Placental pericyte (primary cell): ENCODE measurements at places on chromosomes 1 and 21. TPM values are rescaled to one million over a fixed set of nuclear protein-coding genes. Genes with fewer than 3 reads are reported as not detected.

The MRPL24 gene
- total RNA-seq: 20.6 and 37.7 TPM in 2 replicates

The HSF2BP gene
- total RNA-seq: 1.6 and 4.4 TPM in 2 replicates

The PHLDA3 gene
- 71.3 and 72.2 TPM in 2 replicates for total RNA-seq

The SSX2IP gene
- 6.6 and 21.6 TPM in 2 replicates for total RNA-seq

The OR6Y1 gene
- total RNA-seq: not detected in 2 replicates

The OR2L13 gene
- total RNA-seq: not detected in 2 replicates

The PLA2G2A gene
- not detected in 2 replicates for total RNA-seq

The SLC25A44 gene
- total RNA-seq: 17.3 and 18.6 TPM in 2 replicates

The S100A8 gene
- total RNA-seq: not detected in 2 replicates

The PCAT6 gene
- 0.86 TPM in 1 of 2 replicates, not detected in the other for total RNA-seq

The PLPPR4 gene
- under 0.01 and 4.6 TPM in 2 replicates for total RNA-seq

The AGRN gene
- total RNA-seq: 104 and 155 TPM in 2 replicates

The CCDC30 gene
- 0.43 and 0.66 TPM in 2 replicates for total RNA-seq

The C8A gene
- not detected in 2 replicates for total RNA-seq

The CYP4A22 gene
- total RNA-seq: not detected in 2 replicates

The PRDM2 gene
- total RNA-seq: 9.2 and 15.5 TPM in 2 replicates

The HCRTR1 gene
- not detected in 2 replicates for total RNA-seq

The ASAP3 gene
- total RNA-seq: 16.6 and 36.1 TPM in 2 replicates

The FASLG gene
- total RNA-seq: under 0.01 TPM in 1 of 2 replicates, not detected in the other

The IVL gene
- total RNA-seq: 0.14 TPM in 1 of 2 replicates, not detected in the other

The HOOK1 gene
- not detected in 2 replicates for total RNA-seq

The PHF13 gene
- total RNA-seq: 12.0 and 12.5 TPM in 2 replicates

The LAMC2 gene
- 1.5 and 3.4 TPM in 2 replicates for total RNA-seq

The APCS gene
- not detected in 2 replicates for total RNA-seq

The SUSD4 gene
- total RNA-seq: 2.3 TPM in 1 of 2 replicates, not detected in the other

The HENMT1 gene
- total RNA-seq: 2.8 and 8.6 TPM in 2 replicates

The GSTM2 gene
- 7.6 and 16.0 TPM in 2 replicates for total RNA-seq

The DMBX1 gene
- not detected in 2 replicates for total RNA-seq

The CLDN17 gene
- not detected in 2 replicates for total RNA-seq

The C1QB gene
- 1.0 TPM in 1 of 2 replicates, not detected in the other for total RNA-seq

The TMEM201 gene
- total RNA-seq: 9.0 and 13.0 TPM in 2 replicates

The ZZZ3 gene
- total RNA-seq: 50.3 and 91.3 TPM in 2 replicates

The NCAM2 gene
- total RNA-seq: 0.29 and 2.4 TPM in 2 replicates

The NEGR1 gene
- 2.2 and 15.3 TPM in 2 replicates for total RNA-seq
